Vagina (tissue), 2 donors: ENCODE measurements at places on chromosomes 6 and 20.

- no peak for DNase-seq
Observed at GRCh38 chr6:109722564-109723254, 31.6 kb downstream of the FIG4 start.

- DNase-seq, result no peak
Observed at GRCh38 chr20:48603116-48603818, 224.5 kb downstream of the PREX1 start.

DNA sequence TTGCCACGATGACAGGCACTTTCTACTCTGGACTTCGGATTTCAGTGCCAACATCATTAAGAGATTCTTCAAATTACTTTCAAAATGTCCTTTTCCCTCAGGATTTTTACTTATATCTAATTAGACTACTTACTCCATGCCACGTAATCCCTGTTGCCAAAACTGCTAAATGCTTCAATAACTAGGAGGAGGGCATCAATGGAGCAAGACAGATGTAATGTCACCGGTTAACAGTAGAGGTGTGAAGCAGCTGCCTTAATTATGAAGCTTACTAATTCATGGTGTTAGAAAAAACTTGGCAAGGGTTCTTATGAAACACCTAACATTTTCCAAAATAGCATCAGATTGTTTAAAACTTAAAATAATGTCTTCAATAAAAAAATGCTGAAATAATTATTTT, 111.2 kb upstream of the SIM1 start:
- DNase-seq, result no peak

DNA sequence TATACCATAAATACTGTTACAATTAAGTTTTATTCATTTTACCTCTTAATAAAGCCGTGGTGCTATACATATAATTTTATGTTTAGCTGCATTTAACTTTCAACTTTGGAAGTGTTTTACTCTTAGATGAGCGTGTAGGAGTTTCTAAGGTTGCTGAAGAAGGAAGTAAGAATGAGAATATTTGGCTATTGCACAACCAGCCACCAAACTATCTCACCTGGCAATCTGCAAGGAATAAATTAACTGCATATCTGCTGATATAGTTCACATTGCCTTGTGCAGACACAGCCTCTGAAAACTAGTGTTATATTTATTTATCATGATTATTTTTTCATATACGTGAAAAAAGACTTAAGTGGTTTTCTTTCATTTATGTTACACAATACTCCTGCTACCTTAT, 230.4 kb downstream of the PLCB1 start:
- no peak for DNase-seq

DNA sequence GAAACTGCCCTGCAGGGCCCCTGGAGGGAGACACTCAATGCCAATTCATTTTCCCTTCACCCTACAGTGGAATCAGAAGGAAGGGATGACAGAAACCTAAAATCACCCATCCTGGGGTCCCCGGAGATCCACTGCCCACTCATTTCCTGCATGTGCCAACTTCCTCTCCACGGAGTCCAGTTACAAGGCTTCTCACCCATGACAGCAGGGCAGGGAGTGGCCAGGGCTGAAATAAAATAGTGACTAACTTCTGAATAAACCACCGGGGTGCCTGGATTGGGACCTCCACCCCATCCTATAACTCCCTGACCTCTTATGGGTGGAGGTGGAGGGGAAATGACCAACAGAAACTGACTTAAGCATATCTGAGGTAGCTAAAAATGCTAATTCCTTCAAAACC, 362.3 kb downstream of the MAFB start:
- no peak for DNase-seq

DNA sequence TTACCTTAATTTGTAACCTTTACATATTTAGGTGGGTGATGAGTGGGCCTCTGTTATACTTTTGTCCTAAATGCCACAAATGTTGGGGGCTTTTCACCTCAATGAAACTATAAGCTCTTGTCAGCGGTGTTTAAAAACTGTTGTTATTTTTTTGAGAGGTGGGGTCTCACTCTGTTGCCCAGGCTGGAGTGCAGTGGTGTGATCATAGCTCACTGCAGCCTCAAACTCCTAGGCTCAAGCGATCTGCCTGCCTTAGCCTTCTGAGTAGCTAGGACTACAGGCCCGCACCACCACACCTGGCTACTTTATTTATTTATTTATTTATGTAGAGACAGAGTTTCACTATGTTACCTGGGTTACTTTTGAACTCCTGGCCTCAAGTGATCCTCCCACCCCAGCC, 66.7 kb downstream of the ZDHHC14 start:
- DNase-seq, result no peak

DNA sequence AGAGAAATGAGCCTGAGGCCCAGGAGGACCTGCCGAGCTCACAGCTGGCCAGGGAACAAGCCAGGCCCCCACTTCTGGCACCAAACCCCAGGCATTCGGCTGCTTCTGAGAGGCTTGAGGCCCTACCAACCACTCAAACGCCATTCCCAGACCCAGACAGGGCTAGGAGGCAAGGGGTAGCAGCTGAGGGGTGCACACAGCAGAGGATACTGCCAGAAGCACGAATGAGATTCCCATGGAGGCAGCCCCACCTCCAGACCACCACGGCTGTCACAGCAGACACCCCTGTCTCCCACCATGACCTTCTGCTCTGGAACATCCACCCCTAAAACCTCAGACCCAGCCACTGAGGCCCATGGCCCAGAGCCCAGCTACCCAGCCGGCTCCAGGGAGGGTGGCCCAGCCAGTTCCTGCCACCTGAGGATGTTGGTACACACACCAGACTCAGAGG, 36.1 kb downstream of the NTSR1 start:
- no peak for DNase-seq

GRCh38 chr20:62838128-62838891, 21.5 kb downstream of the COL9A3 start:
- no peak for DNase-seq

DNA sequence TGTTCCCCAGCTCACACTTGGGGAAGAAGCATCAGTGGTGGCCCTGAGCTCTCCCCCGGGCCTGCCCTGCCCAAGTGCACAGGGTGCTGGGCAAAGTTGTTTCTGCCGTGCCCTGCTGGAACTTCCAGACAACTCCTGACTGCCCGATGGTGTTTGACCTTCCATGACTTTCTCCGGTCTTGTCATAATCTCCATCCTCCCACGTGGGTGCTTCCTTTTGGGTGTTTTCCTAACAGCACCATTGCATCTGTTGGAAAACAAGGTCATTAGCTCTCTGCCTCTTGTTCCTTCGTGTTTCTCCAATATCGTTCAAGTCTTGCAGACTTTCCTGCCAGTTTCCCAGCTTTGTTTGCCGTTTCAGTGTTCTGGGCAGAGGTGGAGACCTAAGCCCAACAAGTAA, 68.7 kb upstream of the TIAM2 start:
- no peak for DNase-seq

DNA sequence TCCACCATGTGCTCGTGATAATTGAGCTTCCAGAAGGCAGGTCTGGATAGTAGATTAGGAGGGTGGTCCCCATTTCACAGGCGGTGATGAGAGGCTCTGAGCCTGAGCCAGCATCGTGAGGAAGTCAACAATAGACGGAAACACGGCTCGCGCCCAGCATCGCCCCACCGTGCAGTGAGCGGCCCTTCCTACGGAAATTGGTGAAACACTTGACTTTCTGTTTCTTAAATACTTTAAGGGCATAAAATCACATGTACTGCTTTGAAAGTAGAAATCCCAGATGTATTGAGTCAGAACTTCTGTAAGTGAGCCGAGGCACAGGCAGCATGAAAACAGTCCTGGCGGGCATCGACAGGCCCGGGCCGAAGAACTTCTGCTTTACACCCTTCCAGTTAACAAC, 4.3 kb upstream of the KIF25 start:
- peak; percentile 84 for DNase-seq

- DNase-seq, result no peak
Observed at GRCh38 chr6:82144852-82145340, 102.6 kb downstream of the IBTK start.

- no peak for DNase-seq
Observed at GRCh38 chr6:87382861-87383260, 24.9 kb upstream of the CFAP206 start.

DNA sequence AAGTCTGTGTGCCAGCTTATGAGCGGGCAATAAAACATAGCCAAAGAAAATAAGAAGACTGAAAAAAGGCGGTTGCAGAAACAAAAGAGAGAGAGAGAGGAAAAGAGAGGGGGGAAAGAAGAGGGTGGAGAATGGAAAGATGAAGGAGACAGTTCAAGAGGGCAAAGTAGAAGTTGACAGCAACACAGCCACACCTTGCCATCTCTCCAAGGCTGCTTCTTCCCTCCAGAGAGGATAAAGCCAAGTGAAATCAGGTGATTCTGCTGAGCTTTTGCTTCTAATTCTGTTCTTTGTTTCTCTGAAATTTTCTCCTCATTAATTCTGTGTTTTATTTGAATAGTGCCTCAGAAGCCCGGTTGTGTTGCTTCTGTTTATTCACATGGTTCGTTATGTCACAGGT, 48.5 kb downstream of the PTPRK start:
- no peak for DNase-seq

- no peak for DNase-seq
Observed at GRCh38 chr6:158356586-158357546, 44.6 kb downstream of the TULP4 start.

- no peak for DNase-seq
Observed at GRCh38 chr6:24900917-24901697, 34.7 kb downstream of the RIPOR2 start.

GRCh38 chr6:157556671-157557430, 175.9 kb downstream of the ZDHHC14 start:
- peak; percentile 89 for DNase-seq

- DNase-seq, result no peak
Observed at GRCh38 chr20:59636766-59637370, 32.5 kb downstream of the PHACTR3 start.

DNA sequence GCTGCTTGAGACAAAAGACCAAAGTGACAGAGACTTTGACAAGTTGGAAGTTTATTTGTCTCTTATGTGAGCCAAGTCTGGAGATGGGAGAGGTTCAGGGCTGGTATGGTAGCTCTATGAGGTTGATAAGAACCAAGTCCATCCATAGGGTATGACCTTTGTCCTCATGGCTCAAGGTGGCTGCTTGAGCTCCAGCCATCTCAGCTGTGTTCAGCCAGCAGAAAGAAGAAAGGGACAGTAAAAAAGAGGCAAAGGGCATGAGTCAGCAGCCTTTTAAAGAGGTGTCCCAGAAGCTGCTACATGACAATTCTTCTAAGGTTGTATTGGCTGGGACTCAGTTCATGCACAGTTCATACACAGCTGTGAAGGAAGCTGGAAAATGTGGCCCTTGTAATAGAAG, 49.0 kb downstream of the CD40 start:
- DNase-seq, result no peak

DNA sequence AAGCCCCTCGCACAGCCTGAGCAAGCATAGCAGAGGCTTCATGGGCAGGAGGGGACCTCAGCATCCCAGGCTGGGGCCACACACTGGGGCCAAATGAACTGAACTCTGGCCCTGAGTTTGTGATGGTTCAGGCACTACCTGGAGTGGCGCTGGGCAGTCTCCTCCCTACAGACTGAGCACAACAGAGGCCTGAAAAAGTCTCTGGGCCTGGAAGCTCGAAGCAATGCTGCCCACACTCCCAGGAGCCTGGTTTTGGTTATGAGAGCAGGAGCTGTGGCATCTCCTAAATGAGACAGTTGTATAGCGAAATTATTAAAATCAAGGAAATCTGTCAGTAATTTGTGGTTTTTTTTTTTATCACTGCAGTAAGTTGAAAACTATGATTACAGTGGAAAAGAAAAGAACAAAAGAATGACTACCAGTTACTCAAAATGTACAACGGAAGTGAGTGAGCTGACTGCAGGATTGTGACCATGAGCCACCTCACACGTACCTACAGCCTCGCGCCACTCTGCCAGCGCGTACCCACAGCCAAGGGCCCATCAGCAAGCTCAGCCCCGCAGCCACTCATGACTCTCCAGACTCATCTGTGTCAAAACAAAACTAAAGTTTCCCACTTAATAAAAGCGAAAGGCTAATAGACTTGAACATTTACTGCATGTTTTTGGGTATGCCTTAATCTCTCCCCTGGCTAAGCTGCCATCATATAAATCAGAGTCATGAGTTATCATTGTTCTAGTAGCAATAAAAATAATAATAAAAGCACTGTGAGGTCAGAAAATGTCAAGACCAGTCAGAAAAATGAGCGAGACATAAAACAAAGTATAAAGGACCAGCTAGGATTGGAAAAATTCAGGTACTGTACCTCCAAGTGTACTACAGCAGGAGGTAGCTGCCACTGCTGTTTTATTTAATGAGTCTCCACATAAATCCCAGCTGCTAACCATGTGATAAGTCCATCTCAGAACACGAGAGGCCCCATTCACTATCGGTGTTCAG, 177.0 kb downstream of the FOXC1 start:
- DNase-seq, result no peak
